Vein endothelial cell (primary cell): ENCODE measurements at places on chromosomes 11 and 22. TPM values are rescaled to one million over a fixed set of nuclear protein-coding genes. Genes with fewer than 3 reads are reported as not detected.

GCAT gene
- 26.1 and 28.8 TPM in 2 replicates for total RNA-seq

RHOD gene
- total RNA-seq, result 13.4 and 13.9 TPM in 2 replicates

SERPING1 gene
- not detected in 2 replicates for total RNA-seq

TMEM191B gene
- 0.19 TPM in 1 of 2 replicates, not detected in the other for total RNA-seq

MRGPRX3 gene
- total RNA-seq, result not detected in 2 replicates

MUC5AC gene
- total RNA-seq, result not detected in 2 replicates

CTNND1 gene
- total RNA-seq, result 292 TPM in 2 replicates

GRAP2 gene
- total RNA-seq, result not detected in 2 replicates

POU2AF2 gene
- not detected in 2 replicates for total RNA-seq

OPCML gene
- total RNA-seq, result not detected in 2 replicates

WBP2NL gene
- total RNA-seq, result 0.98 TPM in 1 of 2 replicates, not detected in the other

TCN1 gene
- 0.10 TPM in 1 of 2 replicates, not detected in the other for total RNA-seq

MYBPC3 gene
- total RNA-seq, result not detected in 2 replicates

AIFM3 gene
- total RNA-seq, result 0.10 and 0.33 TPM in 2 replicates

KRTAP5-8 gene
- not detected in 2 replicates for total RNA-seq

OR51V1 gene
- not detected in 2 replicates for total RNA-seq

PATE4 gene
- total RNA-seq, result not detected in 2 replicates

LRP4 gene
- total RNA-seq, result 1.4 and 2.0 TPM in 2 replicates

GRIK4 gene
- 0.10 and 0.33 TPM in 2 replicates for total RNA-seq

TPH1 gene
- 0.10 and 0.33 TPM in 2 replicates for total RNA-seq

MCAM gene
- total RNA-seq, result 1,416 and 4,821 TPM in 2 replicates

SCGB2A2 gene
- not detected in 2 replicates for total RNA-seq

NCR3LG1 gene
- 8.5 and 12.3 TPM in 2 replicates for total RNA-seq

APOBEC3F gene
- total RNA-seq, result 2.1 and 5.9 TPM in 2 replicates

TEX12 gene
- 0.29 and 0.65 TPM in 2 replicates for total RNA-seq

JHY gene
- 2.0 and 2.8 TPM in 2 replicates for total RNA-seq

CWF19L2 gene
- total RNA-seq, result 10.1 and 10.4 TPM in 2 replicates

FAM181B gene
- total RNA-seq, result under 0.01 TPM in 2 replicates

THRSP gene
- not detected in 2 replicates for total RNA-seq

ENTHD1 gene
- not detected in 2 replicates for total RNA-seq

NXPE1 gene
- not detected in 2 replicates for total RNA-seq

DCHS1 gene
- 58.5 and 108 TPM in 2 replicates for total RNA-seq

BBOX1 gene
- not detected in 2 replicates for total RNA-seq

C11orf16 gene
- not detected in 2 replicates for total RNA-seq

APOL5 gene
- total RNA-seq, result not detected in 2 replicates

OR8H2 gene
- total RNA-seq, result not detected in 2 replicates

DGCR2 gene
- total RNA-seq, result 47.9 and 51.3 TPM in 2 replicates

KDM4D gene
- total RNA-seq, result 1.1 and 1.3 TPM in 2 replicates

GLYATL1B gene
- total RNA-seq, result not detected in 2 replicates

RASSF10 gene
- total RNA-seq, result 0.67 and 12.1 TPM in 2 replicates

UBASH3B gene
- total RNA-seq, result 21.5 and 21.6 TPM in 2 replicates

IFITM2 gene
- 67.2 and 73.5 TPM in 2 replicates for total RNA-seq

MYRF gene
- 0.48 and 0.65 TPM in 2 replicates for total RNA-seq

PAAF1 gene
- total RNA-seq, result 5.9 and 7.9 TPM in 2 replicates

PHLDA2 gene
- total RNA-seq, result 7.2 and 8.8 TPM in 2 replicates

CARD16 gene
- 32.0 and 35.9 TPM in 2 replicates for total RNA-seq

TNKS1BP1 gene
- 64.3 and 75.8 TPM in 2 replicates for total RNA-seq

TMEM151A gene
- total RNA-seq, result not detected in 2 replicates
